ENCODE measurements at places on chromosomes 4 and X.

DNA sequence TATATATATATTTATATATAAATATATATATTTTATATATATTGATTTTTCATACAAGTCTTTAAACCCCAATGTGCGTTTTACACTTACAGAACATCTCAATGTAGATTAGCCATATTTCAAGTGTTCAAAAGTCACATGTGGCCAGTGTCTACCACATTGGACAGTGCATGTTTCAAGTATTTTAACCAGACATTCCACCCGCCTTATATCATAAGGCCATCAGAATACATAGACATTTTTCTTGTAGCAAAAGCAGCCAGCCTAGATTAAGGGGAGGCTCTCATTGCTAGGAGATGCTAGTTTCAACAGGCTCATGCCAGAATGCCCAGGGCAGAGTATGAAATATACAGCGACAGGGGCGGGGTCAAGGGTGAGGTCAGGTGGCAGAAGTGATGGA is 202.0 kb downstream of the NR3C2 start:
- DNase-seq = no peak

DNA sequence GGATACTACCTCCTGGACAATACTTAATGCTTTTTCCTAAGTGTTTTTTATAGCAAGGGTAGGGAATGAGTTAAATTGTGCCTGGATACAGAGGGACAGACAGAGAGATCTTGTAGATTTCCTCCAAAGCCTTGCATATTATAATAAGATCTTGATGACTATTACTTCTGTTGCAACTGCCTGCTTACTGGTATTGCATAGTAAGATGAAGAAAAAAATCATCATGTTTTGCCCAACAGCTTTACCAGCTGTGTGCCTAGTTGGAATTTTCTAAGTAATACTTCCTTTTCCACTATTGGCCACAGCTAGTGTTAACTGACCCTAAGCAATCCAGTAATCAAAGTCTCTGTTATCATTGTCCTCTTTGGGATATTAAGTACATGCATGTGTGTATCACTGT is 139.0 kb downstream of the DCK start:
- DNase-seq = no peak

DNA sequence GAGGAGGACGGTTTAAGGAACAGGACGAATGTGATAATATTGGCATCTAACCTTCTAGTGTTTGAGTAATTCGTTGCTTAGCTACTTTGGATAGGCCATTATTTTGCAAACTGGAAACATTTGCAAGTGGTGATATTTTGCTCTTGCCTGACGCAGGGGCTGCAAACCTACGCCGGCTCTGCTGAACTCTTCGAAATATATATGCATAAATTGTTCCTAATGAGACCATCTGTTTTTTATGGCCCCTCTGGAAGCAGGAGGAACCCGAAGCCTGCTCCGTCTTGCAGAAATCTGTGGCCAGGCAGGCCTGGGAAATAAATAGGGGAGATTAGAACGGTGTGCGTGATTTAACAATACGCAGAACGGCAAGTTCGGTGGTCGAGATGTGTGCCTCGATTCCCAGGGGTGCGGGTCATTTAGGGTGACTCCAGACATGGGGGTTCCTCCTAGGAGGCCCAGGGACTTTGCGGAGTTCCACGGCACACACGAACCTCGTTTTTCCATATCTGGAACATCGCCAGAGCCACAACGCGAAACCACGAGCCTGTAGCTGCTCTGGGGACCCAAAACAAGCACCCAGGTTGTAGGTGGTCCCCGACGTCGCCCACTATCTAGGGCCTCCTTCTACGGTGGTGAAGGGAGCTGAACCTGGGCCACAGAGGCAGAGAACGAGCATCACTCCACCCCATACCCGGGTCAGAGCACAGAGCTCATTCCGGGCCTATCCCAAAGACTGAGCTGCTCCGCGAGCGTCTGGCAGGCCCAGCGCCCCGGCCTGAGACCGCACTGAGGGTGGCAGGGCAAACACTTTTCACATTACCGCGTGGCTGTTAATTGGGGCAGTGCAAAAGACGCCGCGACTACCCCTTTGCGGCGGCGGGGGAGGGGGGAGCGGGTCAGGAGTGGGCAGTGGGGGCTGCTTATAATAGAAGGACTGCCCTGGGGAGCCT is 89.7 kb downstream of the BCOR start:
- no peak for DNase-seq

DNA sequence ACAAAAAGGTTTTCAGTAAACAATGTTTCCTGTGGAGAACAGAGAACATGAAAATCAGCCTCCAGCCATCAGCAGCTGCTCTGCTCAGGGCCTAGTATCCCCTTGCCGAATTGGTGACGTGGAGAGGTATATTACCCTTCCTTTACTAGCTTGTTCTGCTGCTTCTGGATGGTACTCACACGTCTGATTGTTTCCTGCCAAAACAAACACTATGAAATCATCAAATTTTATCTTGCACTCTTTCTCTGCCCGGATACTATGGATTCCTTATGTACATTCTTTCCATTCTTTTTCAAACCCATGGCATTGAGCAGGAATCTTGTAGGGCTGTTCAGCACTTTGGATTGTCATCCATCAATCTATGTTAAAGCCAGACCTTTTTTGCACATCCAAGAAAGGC is 18.8 kb upstream of the METAP1 start:
- DNase-seq = no peak

DNA sequence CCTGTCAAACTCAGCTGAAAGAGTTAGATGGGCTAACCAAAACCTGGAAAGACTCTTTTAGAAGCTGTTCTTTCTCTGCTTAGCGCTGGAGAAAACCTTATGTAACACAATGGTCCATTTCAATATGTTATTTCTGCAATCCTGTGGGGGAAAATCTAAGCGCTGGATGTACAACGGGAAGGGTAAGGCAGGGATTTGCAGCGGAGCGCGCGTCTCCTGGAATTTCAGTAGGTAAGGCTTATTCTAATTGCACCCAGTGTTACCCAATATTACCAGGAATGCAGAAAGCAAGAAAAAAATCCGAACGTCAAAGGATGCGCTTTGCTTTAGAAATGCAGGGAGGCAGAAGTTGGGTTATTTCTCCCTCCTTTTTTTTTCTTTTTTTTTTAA is 2.0 kb downstream of the HS3ST1 start:
- DNase-seq = no peak

DNA sequence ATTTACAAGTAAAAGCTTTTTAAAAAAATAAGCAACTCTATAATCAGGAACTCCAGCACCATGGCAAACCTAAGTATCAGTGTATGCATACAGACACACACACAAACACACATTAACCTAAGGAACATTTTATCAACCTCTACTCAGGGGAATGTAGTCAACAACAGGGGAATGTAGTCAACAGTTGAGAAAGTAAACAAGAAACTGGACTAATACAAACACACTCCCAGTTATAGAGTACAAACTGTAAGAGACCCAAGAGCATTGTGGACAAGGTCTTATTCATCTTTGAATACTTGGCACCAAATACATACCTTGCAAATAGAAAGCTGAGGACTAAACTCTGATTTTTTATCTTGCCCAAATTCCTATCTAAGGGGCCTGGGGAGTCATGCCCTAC is 36.2 kb downstream of the PAPSS1 start:
- DNase-seq = no peak

DNA sequence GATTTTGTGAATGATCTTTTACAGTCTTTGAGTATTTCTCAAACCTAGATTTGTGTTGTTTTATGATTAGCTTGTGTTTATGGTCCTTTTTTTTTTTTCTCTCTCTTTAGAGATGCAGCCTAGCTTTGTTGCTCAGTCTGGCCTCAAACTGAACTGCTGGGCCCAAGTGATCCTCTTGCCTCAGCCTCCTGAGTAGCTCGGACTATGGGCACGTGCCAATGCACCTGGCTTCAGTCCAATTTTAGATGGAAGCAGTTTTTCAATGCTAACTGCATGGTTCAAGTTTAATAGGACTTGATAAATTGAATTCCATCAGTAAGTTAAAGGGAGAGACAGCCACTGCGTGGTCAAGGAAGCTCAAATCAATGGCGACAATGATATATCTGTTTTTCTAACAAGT is 3.8 kb upstream of the FGG start:
- DNase-seq = no peak

Data from CD4-positive, alpha-beta T cell treated with Interleukin-17A for 4 hours (primary cell).